Left lung (tissue), 14 donors: ENCODE measurements at places on chromosomes 13 and 19. TPM values are rescaled to one million over a fixed set of nuclear protein-coding genes. Genes with fewer than 3 reads are reported as not detected.

The FAM98C gene
- total RNA-seq: 17.3 TPM

The KLC3 gene
- 1.9 TPM for total RNA-seq

The REXO1 gene
- 30.8 TPM for total RNA-seq

The ACTN4 gene
- total RNA-seq: 576 TPM

The RPS5 gene
- total RNA-seq: 1,045 TPM

The LRRC4B gene
- 2.8 TPM for total RNA-seq

The CGB2 gene
- total RNA-seq: not detected

The KLK3 gene
- total RNA-seq: not detected

The C1QTNF9 gene
- total RNA-seq: not detected

The LILRA1 gene
- 1.8 TPM for total RNA-seq

The FXYD5 gene
- total RNA-seq: 123 TPM

The LGALS14 gene
- total RNA-seq: not detected

The SRRM5 gene
- total RNA-seq: 0.10 TPM

The EID2B gene
- total RNA-seq: 2.0 TPM

The HTR2A gene
- total RNA-seq: 0.29 TPM

The SIGLEC8 gene
- 0.99 TPM for total RNA-seq

The HPN gene
- total RNA-seq: 16.8 TPM

The OLFM2 gene
- total RNA-seq: 7.6 TPM

The ZNF570 gene
- total RNA-seq: 4.8 TPM

The LIM2 gene
- not detected for total RNA-seq

The U2AF2 gene
- total RNA-seq: 123 TPM

The COL4A1 gene
- total RNA-seq: 1,057 TPM

The CRLF1 gene
- total RNA-seq: 22.5 TPM

The ETV2 gene
- 1.0 TPM for total RNA-seq

The CD70 gene
- total RNA-seq: 0.42 TPM

The TUBA3C gene
- total RNA-seq: not detected

The SLC27A5 gene
- total RNA-seq: 11.8 TPM
